ENCODE measurements at places on chromosomes 2 and 18.

GRCh38 chr2:19855542-19856431, 46.0 kb downstream of the TTC32 start:
- no peak for DNase-seq

DNA sequence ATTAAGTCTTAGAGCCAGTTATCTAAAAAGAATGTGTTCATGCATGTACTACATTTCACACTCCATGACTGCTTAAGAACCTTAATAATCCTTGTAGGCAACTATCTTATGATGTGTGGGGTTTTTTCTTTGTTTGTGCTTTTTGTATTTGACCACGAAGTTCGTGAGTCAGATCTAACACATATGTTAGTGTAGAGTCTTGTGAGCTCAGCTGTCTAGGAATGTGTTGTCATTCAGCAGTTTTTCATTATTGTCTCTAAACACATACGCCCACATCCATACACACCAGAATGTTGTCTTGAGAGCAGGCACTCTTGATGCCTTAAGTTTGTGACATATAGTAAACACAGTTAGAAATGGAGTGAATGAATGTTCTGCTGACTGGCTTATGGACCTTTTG, 38.4 kb downstream of the CAB39 start:
- DNase-seq: no peak

DNA sequence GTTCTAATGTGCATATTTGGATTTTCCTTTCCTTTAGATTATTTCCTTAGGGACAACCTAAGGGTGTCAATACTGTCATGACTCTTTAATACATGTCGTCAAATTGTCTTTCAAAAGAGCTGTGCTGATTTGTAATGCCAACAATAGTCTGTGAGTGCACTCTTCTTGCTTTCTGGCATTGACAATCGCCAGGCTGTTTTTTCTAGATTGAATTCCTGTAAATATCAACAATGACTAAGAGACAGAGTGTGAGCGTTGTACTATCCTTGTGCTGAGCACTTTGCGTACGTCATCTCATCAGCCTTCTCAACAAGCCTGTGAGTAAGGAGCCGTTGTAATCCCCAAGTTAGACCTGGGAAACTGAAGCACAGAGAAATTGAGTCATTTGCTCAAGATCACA, 96.0 kb downstream of the ACOXL start:
- DNase-seq: no peak

GRCh38 chr2:188181067-188181838, 110.4 kb upstream of the GULP1 start:
- no peak for DNase-seq

DNA sequence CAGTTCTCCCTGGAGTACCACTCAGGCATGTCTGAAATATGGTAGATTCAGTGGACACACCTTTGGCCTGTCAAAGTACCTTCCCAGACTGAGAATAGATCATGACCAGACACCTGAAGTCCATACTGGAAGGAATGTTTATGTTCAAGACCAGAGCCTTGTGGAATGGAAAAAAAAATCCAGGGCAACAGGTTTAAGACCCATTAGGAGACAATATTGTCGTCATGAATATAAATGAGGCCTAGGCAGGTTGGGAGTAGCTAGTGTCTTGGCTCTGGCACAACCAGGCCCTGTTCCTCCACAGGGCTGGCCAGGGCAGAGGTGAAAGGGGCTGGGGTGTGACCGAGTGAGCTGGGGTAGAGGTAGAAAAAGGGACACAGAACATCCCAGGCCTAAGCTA, 13.2 kb upstream of the ATRAID start:
- no peak for DNase-seq

DNA sequence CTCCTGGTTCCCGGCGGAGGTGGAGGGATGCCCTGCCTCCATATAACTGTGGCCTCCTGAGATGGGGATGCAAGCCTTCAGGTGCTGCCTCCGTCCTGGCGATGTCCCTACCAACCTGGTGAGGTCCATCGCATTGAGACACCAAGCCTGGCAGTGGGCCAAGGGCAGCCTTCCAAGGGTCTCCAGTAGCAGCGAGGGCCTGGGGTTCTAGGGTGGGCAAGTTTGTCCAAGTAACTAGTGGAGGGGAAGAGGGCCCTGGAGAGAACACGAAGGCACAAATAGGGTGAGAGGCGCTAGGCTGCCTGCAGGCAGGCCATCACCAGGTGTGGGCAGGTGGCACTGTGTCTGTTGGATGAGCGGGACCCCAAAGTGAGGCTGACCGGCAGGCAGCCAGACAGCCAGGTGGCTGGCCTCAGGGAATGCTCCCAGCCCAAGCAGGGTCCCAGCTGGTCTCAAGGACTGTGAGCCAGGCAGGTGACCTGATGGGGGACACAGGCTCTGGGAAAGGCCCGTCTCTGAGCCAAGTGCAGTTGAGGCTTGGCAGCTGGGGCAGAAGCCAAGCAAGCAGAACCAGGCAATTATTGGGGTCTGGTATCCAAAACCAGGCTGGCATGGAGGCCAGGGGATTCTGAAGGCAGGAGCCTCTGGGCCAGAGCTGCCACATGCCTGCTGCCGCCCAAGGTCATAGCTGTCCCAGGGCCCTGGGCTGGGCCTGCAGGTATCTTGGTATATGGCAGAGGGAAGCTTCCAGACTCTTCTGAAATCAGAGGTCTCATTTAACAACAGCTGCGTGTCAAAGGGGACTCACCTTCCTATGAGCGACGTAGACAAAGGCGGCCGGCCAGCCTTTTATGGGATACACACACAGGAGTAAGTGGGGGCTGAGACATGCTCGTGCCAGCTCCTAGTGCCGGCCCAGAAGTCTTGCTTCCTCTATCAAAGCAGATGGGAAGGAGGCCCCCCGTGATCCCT, 23.4 kb downstream of the RAMP1 start:
- no peak for DNase-seq

Measured in LNCaP clone FGC (cell line).